ENCODE measurements at places on chromosomes 7 and 10.

DNA sequence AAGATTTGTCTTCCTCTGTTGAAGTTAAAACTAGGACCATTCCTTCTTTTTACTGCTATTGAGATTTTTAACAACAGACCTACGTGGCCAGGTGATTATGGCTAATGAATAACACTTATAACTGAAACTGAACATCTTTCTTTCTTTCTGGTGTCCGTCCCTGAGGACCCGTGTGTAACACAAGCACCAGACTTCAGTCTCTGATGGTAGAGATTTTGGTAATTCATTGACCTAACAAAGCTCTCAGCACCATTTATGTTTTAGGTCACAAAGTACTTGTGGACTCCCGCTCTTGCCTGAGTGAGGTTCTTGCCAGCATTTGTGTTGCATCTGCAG, 40.4 kb upstream of the TMEM229A start:
- no peak for DNase-seq

- no peak for DNase-seq
Measured at GRCh38 chr7:608361-608760, 88.7 kb upstream of the PDGFA start.

DNA sequence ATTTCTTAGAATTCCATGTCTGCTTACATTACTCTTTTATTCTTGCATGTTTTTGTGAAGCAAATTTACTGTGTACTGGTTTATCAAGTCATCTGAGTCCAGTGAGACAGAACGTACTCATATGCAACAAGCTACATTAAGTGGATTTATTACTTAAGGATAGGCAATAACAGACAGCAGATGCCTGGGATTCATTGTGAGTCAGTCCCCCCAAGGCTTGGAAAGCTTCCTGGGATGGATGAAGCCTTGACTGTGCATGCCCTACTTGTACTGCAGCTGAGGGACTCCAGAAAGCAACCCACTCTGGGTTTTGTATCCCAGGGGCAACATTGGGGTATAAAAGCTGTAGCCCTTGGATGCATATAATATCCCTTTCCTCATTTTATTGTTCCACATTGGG, 113.4 kb upstream of the RAB18 start:
- no peak for DNase-seq

- no peak for DNase-seq
Measured at GRCh38 chr10:63630931-63631680, 109.9 kb downstream of the REEP3 start.

GRCh38 chr7:143882604-143883078, 19.3 kb downstream of the TCAF1 start:
- no peak for DNase-seq

DNA sequence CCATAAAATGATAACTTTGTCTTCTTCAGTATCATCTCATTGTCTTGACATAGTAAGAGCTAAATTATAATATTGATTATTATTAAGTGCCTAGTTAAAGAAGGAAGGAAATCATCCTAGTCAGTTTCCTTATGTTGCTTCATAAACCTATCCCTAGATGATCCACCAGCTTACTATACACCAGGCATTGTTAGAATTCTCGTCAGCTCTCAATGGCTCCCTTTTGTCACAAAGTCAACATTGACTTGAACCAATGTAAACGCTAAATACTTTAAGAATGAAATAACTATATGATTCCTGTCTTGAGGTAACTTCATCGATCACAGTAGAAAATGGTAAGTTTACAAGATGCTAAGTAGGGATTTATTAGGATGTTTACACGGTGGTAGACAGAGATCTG, 1162.9 kb downstream of the CNTNAP2 start:
- DNase-seq: no peak

DNA sequence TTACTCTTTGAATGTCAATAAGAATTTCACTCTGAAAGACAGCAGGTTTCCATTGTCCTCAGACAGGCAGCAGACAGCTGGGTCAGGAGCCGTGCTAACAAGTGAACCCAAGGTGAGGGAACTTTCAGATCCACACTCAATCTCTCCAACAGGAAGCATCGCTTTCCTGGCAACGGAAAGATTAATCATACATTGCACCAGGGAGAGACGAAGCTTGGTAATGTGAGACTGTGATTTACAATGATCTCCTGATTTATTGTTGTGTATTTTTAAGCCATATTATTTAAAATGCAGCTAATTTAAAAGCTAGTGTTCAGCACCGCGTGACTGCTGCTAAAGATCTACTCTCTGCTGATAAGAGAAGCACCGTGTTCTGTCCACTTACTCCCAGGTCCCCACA, 17.5 kb upstream of the NOM1 start:
- DNase-seq: no peak

- DNase-seq: no peak
Measured at GRCh38 chr10:60820093-60820754, 41.9 kb downstream of the CDK1 start.

- no peak for DNase-seq
Measured at GRCh38 chr10:132591166-132591971, 53.8 kb downstream of the INPP5A start.

DNA sequence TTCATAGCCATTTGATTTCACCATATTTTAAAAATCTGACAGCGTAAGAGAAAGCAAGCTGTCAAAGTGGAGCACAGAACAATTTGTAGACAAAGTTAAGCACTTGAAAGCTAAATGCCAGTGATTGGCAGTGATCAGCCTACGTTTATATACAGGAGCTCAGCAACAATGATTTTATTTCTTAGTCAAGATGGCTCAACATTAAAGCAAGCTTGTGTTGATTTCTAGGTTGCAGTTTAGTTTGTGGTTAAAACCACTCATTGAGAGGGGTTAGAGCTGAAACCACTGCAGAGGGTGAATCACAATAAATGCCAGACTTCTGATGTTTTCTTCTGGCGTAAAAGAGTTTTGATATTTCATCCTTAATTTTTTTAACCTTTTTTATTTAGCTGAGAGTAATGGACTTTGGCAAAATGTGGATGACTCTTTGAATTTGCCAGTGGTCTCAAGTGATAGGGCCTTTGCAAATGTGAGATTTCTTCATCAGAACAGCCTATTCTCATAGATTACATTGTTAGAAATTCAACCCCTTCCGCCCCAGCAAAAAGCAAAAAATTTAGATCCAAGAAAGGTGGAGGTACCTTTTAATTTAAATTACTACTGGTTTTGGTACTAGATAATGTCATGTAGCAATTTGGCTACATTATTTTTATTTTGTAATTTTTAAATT, 73.8 kb downstream of the SHOC2 start:
- DNase-seq: no peak

- DNase-seq: no peak
Measured at GRCh38 chr10:70166394-70166793, 3.9 kb downstream of the SAR1A start.

- no peak for DNase-seq
Measured at GRCh38 chr7:79822620-79823240, 311.9 kb upstream of the GNAI1 start.

- DNase-seq: no peak
Measured at GRCh38 chr7:44212581-44213184, 11.9 kb downstream of the YKT6 start.

- DNase-seq: no peak
Measured at GRCh38 chr7:111089822-111090426, 1.0 kb upstream of the LRRN3 start.

GRCh38 chr10:62978482-62978881, 154.6 kb upstream of the NRBF2 start:
- no peak for DNase-seq

GRCh38 chr10:109007514-109007913, 915.8 kb downstream of the XPNPEP1 start:
- no peak for DNase-seq

GRCh38 chr10:15658069-15658702, 61.5 kb downstream of the ITGA8 start:
- DNase-seq: no peak

- DNase-seq: no peak
Measured at GRCh38 chr7:15225981-15226380, 323.4 kb upstream of the DGKB start.

GRCh38 chr10:24235471-24235870, 26.5 kb downstream of the KIAA1217 start:
- DNase-seq: no peak

GRCh38 chr7:138433583-138434443, 26.2 kb upstream of the TRIM24 start:
- DNase-seq: no peak

DNA sequence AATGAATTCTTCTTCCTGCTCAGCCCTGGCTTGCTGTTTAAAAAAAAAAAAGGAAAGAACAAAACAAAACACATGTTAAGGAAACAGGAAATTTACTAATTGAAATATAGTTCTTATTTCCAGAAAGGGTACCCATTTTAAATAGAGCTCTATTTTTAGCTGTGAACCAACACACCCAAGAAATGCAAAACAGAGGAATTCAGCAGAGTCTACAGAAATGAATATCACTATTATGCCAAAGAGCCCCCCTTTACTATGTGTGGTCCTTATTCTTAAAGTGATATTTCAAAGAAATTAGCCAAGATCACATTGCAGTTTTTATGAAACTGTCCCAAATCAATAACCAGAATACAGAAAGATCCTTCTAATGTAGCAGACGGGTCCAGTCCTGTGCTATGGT, 53.7 kb downstream of the CCDC6 start:
- no peak for DNase-seq

GRCh38 chr7:117124591-117125220, 171.4 kb downstream of the ST7 start:
- DNase-seq: no peak

DNA sequence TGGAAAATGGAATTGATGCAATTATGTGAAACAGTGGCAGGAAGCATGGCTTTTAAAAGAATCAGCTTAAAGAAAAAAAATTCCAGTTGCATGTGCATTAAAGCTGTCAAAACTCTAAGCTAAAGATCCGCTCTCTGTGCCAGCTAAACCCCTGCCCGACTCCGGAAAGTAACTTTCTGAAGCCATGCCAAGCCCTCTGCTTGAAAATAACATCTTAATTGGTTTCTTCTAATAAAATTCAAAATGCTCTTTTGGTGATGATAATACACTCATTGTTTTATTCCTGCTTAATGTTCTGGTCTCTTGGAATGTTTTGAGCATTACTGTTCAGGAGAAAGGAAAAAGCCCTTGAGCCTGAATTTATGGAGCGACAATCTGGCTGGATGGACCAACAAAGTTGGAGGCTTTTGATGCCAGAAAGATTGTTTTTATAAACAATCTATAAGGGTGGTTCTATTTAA, 11.7 kb downstream of the SEMA3C start:
- DNase-seq: no peak

- no peak for DNase-seq
Measured at GRCh38 chr10:91552274-91553095, 80.4 kb downstream of the PPP1R3C start.

- no peak for DNase-seq
Measured at GRCh38 chr10:103493916-103494877, 692 bp downstream of the NEURL1 start.

- DNase-seq: no peak
Measured at GRCh38 chr7:125668321-125668993, 738.8 kb upstream of the POT1 start.

GRCh38 chr10:784403-785088, 95.1 kb upstream of the DIP2C start:
- DNase-seq: peak; percentile 39

- DNase-seq: no peak
Measured at GRCh38 chr10:14032406-14032998, 298.2 kb downstream of the FRMD4A start.

GRCh38 chr10:27820637-27821036, 75.0 kb upstream of the MKX start:
- no peak for DNase-seq

DNA sequence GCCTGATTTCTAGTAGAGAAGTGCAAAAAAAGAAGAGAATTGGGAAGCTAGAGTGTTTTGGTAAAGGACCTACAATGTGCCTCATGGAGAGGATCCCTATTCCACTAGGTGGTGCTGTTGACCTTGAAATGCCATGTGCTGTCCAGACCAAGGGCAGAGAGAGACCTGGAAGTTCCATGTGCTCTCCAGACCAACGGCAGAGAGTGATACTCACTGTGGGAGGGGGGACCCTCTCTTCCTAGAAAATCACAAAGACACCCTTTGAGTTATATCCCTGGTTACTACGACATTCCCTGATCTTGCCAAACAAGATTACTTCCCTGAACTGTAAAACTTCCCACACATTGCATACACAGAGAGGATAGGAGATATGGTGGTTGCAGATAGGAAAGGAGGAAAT, 212.7 kb upstream of the ZNF804B start:
- no peak for DNase-seq

DNA sequence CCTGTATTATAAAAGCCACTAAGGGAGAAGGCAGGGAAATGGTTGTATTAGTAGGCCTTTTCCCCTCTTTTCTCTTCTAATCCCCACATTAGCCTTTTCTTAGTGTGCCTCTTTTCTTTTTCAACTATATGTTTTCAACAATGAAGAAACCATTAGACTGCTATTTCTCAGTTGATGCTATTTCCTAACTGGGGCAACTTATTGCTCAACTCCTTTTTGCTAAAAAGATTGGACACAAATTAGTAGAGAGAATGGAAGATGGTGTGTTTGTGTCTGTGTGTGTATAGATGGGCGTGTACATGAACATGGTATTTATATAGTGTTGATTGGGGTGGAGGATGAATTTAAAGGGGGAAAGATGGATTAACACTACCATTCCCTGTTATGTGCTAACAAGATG, 28.4 kb downstream of the TBC1D12 start:
- DNase-seq: no peak

DNA sequence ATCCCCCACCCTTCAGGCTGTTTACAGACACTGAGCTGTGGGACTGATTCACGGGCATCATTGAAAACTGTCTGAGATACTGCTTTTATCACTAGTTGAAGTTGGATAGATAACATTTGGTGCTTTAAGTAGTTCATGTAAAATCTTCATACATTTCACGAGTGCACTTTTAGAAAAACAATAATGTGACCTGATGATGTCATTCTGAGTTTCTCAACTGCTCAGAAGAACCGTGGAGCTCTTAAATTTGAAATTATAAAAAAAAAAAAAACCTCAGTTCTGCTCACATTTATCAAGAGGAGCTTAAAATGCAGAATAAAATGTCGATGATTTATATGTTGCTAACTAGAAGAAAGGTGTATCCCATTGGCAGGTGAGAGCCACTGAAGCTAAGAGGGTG, 81.5 kb downstream of the GALNT11 start:
- no peak for DNase-seq

GRCh38 chr7:104656467-104656866, 328.1 kb downstream of the LHFPL3 start:
- no peak for DNase-seq

GRCh38 chr7:142894985-142895593, 9.5 kb upstream of the TRPV6 start:
- DNase-seq: no peak

GRCh38 chr7:140022582-140023211, 40.1 kb downstream of the PARP12 start:
- no peak for DNase-seq

Measured in stimulated activated CD4-positive, alpha-beta T cell treated with anti-CD3 and anti-CD28 coated beads, Interleukin-1b, Interleukin-23, amount 100 ng/mL, for 1 hour (primary cell).